A549 treated with Hydrocortisone at 1 μM for 4 hours (cell line): ENCODE measurements at places on chromosomes 1 and 21. TPM values are rescaled to one million over a fixed set of nuclear protein-coding genes. Genes with fewer than 3 reads are reported as not detected.

The PADI2 gene
- 0.89 to 1.2 TPM (median 1.00 TPM) in 5 replicates for total RNA-seq

The SEMA4A gene
- total RNA-seq: 0.36 to 0.43 TPM (median 0.40 TPM) in 5 replicates

The AVPR1B gene
- not detected in 5 replicates for total RNA-seq

The PRDM16 gene
- 0.09 to 0.45 TPM (median 0.13 TPM) in 5 replicates for total RNA-seq

The CSF3R gene
- total RNA-seq: not detected in 5 replicates

The TCEA3 gene
- total RNA-seq: 0.38 to 0.61 TPM (median 0.41 TPM) in 5 replicates

The NPL gene
- 0.57 to 1.2 TPM (median 0.83 TPM) in 5 replicates for total RNA-seq

The DCST1 gene
- total RNA-seq: 0.07 to 0.08 TPM in 2 of 5 replicates, not detected in the others

The ACTL8 gene
- 1.3 to 1.8 TPM (median 1.5 TPM) in 5 replicates for total RNA-seq
